ENCODE measurements at places on chromosomes 13 and 19.
A peak's percentile ranks its signal among the peaks of the same experiment; 100 is the strongest.

DNA sequence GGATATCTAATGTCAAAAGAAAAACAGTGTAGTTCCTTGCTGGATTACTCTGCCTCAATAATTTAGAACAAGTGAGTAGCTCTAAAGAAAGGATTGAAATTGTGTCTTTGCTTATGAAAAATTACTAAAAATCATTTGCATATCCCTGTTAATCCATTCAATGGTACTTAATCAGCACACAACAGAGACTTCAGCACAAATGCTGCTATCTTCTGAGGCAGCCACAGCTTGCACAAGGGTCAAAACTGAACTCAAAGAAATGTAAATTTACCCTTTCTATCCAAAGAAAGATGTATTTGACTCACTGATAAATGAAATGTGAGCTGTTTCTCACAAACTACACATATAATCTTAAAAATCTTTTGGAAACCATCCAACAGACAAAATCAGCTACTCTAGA is 116.2 kb downstream of the LHFPL6 start:
- DNase-seq, result no peak

- no peak for DNase-seq
Observed at GRCh38 chr13:104246955-104247354, 1180.7 kb upstream of the SLC10A2 start.

GRCh38 chr19:13637664-13638063 is 126.7 kb upstream of the MRI1 start:
- DNase-seq, result no peak

GRCh38 chr13:112250788-112251445 is 125.2 kb upstream of the SPACA7 start:
- no peak for DNase-seq

DNA sequence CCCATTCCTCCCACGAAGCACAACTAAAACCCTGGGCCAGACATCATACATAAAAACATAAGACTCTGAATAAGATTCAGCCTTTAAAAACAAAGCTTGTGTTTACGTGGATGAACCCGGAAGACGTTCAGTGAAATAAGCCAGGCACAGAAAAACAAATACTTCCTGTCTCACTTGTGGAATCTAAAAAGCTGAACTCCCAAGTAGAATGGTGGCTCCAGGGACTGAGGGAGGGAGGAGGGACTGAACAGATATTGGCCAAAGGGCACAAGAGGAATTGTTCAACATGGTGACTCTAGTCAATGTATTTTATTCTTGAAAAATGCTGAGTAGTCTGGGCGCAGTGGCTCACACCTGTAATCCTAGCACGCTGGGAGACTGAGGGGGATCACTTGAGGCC is 35.7 kb upstream of the TPM4 start:
- DNase-seq, result no peak

GRCh38 chr13:93689333-93689732 is 462.7 kb downstream of the GPC6 start:
- DNase-seq, result no peak

GRCh38 chr19:15107061-15108010 is at the start of gene SYDE1:
TSS of gene SYDE1 (plus strand) at chr19:15107401. CDS start at chr19:15107434, 33 bp downstream.
- peak; percentile 14 for DNase-seq

GRCh38 chr19:16335226-16335625 is 10.6 kb downstream of the KLF2 start:
- no peak for DNase-seq

- no peak for DNase-seq
Observed at GRCh38 chr13:40644838-40645604, 21.4 kb downstream of the FOXO1 start.

DNA sequence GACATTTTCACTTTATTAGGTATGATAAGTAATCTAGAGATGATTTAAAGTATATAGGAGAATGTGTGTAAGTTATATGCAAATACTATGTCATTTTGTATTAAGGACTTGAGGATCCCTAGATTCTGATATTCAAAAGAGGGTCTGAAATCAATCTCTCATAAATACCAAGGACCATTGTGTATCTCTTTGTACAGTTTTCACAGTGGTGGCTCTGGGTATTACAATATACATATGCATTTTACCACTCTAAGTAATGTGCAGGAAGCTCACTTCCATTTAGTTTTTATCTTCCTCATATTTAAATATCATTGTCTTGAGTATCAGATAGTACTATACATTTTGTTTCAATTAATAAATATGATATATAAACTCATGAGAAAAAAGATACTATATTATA is 862.6 kb upstream of the PCDH20 start:
- DNase-seq, result no peak

DNA sequence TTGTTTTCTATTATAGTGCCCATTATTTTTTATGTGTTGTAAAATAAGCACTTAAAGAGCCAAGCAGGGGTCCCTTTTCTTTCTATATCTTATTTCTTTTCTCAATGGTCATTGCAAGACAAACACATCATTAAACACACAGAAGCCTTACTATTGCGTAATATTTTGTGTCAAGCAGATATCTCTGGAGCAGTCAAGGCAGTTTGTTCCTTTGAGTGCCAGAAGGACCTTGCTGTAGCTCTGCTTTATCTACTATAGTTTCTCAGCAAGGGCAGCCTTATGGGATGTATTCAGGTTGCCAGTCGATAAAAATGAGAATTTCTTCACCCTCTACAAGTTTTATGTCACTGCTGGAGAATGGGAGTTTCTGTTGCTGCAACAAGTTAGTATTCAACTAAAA is 319.3 kb downstream of the TDRD3 start:
- no peak for DNase-seq

DNA sequence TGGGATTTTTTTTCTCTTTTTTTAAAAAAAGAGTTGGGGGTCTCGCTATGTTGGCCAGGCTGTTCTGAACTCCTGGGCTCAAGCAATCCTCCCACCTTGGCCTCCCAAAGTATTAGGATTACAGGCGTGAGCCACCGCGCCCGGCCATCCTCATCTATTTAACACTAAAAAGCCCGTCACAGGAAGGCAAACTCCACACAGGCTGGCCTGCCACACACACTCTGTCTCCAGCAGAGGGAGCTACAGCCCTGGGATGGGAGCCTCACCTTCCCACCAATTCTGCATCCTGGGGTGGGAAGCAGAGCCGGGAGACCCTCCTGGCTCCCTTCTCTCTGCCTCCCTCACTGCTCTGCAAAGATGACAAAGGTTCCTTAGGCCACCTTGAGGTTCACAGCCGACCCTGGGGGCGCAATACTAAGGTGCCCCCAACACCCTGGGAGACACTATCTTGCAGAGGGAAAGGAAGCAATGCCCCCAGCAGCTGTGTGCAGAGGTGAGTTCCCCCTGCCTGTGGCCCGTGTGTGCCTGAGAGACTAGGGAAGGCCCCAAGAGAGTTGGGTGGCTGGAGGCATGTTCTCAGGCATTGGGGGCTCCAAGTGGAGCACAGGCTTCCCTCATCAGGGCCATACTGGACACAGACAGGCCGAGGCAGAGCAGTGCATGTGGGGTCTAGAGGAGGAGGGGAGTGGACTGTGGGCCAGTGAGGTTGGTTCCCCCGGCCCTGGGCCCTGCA is 27.4 kb upstream of the TIMM44 start:
- no peak for DNase-seq

DNA sequence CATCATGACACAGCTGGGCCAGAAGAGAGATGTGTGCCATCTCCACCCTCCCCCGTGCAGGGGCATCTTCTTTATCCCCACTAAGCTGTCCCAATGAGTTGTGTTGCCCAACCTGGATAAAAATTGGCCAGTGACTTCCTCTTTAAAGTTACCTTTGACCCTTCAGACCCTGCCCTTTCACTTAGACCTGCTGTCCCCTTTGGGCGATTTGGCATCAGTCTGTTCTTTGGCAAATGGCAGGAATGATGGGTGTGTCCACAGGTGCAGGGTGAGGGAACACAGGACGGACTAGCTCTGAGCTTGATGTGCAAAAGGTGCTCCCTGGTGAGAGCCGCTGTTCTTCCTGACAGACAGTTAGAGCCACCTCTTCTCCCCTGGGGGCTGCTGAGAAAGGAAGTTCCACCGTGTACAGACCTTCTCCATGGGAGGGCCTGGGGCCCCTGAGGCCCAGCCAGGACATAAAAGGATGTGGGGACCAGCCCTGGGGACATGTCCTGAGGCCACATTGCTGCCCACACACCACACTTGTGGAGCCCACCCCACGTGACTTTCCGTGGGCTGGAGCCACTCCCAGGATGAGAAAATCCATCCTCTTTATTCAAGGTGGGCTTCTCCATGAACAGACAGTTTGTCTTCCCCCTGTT is 1.7 kb downstream of the CYP4F8 start:
- DNase-seq, result no peak

DNA sequence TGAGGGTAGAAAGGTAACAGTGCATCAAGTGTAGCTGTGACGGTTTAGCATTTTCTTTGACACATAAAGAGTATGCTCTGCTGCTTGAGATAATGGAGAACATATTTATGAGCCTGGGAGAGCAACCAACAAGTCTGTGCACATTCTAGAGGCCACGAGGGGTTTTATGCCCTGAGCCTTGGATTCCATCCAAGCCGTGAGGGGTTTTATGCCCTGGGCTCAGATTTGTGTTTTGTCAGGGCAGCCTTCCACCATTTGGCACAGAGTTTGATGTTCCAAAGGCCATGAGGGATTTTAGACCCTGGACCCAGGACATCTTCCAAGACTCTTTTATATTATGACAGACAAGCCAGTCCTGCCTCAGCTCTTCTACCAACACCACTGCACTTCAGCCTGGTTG is 106.4 kb downstream of the ZNF486 start:
- DNase-seq, result no peak

- DNase-seq, result no peak
Observed at GRCh38 chr19:33702606-33703437, 81.1 kb downstream of the CHST8 start.

GRCh38 chr19:33673996-33674625 is 52.4 kb downstream of the CHST8 start:
- no peak for DNase-seq

DNA sequence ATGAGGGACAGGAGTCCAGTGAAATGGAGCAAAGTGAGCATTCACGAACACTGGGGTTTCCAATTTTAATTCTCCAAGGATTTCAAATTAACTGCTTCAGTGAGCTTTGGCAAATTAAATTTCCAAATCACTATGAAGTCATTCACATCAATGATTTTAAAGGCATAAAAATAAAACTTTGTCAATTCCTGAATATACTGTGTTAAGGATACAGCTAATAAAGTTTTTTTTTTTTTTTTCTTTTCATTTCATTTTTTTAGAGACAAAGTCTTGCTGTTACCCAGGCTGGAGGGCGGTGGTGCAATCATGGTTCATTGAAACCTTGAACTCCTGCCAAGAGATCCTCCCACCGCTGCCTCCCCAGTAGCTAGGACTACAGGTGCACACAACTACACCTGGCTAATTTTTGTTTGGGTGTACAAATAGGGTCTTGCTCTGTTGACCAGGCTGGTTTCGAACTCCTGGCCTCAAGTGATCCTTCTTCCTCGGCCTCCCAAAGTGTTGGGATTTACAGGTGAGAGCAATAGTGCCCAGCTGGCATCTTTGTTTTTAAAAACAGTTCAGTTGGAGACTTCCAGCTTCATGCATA is 21.9 kb downstream of the RBM26 start:
- DNase-seq, result no peak

DNA sequence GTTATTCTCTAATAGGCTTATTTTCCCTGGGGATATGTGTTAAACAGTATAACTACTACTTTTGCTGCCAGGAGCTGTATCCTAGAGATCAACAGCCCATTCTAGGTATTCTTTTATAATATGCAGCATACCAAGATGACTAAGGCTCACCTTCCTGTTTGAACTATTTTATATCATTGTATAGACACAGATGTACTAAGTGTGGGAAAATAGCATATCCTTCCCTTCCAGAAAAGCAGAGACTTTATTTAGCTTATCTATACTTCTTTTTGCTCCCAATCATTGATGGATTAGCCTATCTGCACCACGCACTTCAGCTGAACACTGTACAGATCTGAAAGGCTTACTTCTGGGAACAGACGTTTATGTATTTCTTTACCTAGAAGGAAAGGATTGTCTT is 82.6 kb downstream of the MAB21L1 start:
- DNase-seq, result no peak

DNA sequence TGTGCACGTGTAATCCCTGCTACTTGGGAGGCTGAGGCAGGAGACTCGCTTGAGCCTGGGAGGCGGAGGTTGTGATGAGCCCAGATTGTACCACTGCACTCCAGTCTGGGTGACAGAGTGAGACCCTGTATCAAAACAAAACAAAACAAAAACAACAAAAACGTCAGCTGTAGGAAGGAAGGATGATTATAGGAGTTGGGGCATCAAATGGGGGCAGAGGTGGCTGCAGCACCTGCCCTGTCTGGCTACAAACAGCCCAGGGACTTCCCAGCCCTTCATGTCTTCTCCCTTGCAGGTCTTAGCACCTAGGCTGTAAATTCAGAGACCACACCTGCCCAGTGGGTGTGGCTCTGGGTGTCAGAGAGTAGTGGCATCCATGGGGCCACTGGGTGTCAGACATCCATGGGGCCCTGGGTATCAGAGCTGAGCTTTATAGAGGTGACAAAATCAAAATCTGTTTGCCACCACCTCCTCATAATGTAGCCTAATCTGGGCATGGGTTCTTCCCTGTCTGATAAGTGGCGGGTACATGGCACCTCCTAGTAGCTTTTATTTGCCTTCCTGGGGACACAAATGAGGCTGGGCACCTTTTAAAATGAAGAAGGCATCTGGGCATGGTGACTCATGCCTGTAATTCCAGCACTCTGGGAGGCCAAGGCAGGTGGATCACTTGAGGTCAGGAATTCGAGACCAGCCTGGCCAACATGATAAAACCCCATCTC is 4.7 kb upstream of the B3GNT3 start:
- no peak for DNase-seq

DNA sequence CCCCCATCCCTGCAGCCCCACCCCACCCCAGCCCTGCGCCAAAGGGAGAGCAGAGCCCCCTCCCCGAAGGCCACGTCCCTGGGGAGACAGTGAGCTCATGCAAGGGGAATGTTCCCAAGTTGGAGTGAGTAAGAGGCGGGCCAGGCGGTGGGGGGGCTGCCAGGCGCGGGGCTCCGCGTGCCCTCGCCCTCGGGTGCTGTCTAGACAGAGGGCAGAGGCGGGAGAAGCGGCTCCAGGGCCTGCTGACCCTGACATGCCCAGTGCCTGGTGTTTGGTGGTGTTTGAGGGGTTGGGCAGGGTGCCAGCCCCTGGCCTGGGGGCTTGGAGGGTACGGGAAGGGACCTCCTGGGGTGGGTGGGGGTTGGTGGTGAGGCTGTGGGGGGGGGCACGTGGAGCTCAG is 1.0 kb downstream of the FSTL3 start:
- DNase-seq, result no peak

- no peak for DNase-seq
Observed at GRCh38 chr13:54980651-54981050, 1952.0 kb downstream of the OLFM4 start.

GRCh38 chr13:23322353-23323336 is 110.9 kb downstream of the SACS start:
- no peak for DNase-seq

GRCh38 chr19:50795664-50796073 is 5.5 kb downstream of the ACP4 start:
- DNase-seq, result no peak

- no peak for DNase-seq
Observed at GRCh38 chr13:70189981-70190380, 81.7 kb upstream of the KLHL1 start.

DNA sequence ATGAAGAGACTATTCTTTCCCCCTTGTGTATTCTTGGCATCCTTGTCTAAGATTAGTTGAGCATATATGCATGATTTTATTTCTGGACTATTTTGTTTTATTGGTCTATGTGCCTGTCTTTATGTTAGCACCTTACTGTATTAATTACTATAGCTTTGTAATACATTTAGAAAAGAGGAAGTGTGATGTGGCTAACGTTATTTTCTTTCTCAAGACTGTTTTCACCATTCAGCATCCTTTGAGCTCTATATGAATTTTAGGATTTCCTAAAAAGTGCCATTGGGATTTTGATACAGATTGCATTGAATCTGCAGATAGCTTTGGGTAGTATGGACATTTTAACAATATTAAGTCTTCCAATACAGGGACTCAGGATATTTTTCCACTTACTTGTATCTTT is 37.5 kb upstream of the PCDH20 start:
- no peak for DNase-seq
